Left cardiac atrium (tissue), 4 donors: ENCODE measurements at places on chromosomes 12 and 14. TPM values are rescaled to one million over a fixed set of nuclear protein-coding genes. Genes with fewer than 3 reads are reported as not detected.

DNA sequence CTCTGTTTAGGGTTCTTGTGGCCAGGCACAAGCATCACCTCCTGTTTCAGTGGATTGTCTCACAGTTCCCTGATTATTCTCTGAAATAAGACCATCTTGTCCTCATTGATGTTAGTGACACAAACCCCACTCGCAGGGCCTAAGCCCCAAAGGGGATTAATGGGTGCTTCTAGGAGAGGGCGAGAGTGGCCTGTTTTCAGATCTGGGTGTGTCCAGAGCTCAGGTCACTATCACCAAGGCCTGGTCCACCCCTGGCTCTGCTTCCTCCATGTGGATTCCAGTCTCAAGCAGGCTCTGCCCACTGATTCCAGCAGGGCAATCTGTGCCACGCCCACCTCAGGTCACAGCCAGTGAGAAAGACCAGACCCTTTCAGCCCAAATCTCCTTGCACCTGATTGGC is 361.9 kb downstream of the ADGRD1 start:
- DNase-seq = no peak

DNA sequence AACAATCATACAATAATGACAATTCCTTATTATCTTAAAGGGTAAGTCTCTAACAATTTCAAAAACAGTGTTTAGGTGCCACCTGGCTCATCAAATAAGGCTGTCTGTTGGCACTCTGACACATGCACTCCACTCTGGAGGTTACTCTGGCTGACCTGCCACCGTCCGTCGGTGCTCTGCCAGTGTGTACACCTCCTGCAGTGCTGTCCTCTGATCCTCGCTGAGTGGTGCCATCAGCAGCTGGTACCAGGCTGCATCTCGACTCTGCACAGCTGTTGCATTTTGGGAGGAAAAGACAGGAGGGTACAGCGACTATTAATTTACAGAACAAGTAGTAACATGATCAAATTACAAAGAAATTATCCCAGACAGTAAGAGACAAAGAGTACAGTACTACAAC is 63.9 kb downstream of the IPO8 start:
- peak; percentile 26 for DNase-seq

DNA sequence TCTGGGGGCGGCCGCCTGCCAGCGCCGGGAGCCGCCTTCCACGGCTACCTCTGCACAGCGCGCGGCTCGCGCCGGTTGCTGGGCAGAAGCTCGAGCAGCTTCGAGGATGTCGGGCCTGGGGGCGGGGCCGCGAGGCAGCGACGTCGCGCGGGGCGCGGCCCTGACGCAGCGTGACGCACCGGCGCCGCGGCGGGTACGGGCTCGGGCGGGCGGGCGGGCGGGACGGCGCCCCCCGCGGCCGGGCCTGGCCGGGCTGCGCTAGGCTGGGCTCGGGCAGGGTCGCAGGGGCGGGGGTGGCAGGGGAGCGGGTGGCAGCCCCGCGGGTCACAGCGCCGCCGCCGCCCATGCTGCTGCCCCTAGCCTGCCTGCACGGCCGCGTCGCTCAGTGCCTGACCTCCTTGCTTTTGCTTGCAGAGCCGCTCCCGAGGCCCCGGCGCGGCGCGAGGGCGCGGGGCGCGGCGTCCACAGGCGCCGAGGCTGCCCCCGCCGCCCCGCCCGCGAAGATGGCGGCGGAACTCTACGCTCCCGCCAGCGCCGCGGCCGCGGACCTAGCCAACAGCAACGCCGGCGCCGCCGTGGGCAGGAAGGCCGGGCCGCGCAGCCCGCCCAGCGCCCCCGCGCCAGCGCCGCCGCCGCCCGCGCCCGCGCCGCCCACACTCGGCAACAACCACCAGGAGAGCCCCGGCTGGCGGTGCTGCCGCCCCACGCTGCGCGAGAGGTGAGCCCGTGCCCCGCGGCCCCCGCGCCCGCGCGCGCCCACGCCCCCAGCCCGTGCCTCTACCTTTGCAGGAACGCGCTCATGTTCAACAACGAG is at the start of gene BTBD6:
Gene BTBD6 (plus strand): TSS at position 166 of the 814 bp plus-strand sequence. CDS start 179 bp downstream, at position 345.
- DNase-seq = peak; percentile 91

- DNase-seq = no peak
Observed at GRCh38 chr14:71932229-71932981, at the start of gene RGS6. TSS of gene RGS6 (plus strand) at chr14:71932429.

GRCh38 chr14:99378782-99379214 is 101.9 kb downstream of the SETD3 start:
- no peak for DNase-seq

GRCh38 chr12:102652645-102653313 is 172.4 kb upstream of the IGF1 start:
- no peak for DNase-seq

DNA sequence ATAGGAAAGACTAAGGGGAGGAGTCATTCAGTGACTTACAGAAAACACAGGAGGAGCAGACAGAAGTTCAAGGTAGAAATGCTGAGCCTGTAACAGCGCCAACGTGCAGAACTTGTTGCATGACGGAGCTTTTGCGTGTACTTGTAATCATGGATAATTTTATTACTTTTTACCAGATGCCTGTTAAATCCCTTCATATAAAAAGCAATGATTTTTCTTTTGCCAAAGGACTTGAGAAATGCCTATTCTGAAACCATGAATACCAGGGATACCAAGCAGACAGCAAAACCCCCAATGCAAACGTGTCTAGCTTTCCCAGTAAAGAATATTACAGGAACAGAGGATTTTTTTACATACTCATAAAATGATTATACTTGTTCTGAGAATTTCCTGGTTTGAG is 163.6 kb upstream of the GSC start:
- DNase-seq = no peak

- DNase-seq = no peak
Observed at GRCh38 chr14:76924371-76925096, 98.3 kb downstream of the LRRC74A start.

- peak; percentile 54 for DNase-seq
Observed at GRCh38 chr12:57521525-57522010, 1.1 kb upstream of the MBD6 start.

DNA sequence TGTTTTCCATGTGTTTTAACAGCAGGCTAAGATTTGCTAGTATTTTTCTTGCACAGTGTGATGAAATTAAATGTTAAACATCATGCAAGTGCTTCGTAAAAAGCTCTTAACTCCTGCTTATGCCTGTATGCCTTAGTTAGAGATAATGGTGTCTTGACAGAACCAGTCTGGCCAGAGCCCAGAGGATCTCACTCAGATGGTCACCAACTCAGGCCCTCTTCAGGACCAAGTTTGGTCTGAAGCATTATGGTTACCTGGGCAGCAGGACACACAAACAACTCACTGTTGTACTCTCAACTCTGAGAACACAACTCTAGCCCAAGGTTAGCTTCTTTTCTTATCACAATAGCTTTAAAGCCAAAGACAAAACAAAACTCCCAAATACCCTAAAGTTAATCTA is 115.4 kb downstream of the KIF21A start:
- DNase-seq = no peak

DNA sequence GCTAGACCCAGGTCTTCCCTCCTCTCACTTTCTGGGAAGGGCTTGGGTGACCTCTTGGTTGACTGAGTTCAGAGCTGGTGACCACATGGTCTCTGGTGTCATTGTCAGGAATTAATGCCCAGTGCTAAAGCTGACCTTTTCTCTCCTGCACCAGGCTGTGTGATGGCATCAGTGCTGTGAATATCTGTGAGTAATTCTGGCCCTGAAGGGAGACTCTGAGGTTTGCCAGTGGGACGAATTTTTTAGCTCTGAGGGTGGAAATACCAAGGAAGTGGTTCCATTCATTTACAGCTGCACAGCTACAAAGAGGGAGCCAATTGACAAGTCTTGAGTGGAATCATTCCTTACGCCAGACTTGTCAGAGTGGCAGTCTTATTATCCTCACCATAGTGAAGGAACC is 6.2 kb upstream of the KRT86 start:
- DNase-seq = no peak

The OR4K1 gene
- not detected for total RNA-seq

GRCh38 chr14:91126761-91127160 is 12.9 kb downstream of the DGLUCY start:
- no peak for DNase-seq

DNA sequence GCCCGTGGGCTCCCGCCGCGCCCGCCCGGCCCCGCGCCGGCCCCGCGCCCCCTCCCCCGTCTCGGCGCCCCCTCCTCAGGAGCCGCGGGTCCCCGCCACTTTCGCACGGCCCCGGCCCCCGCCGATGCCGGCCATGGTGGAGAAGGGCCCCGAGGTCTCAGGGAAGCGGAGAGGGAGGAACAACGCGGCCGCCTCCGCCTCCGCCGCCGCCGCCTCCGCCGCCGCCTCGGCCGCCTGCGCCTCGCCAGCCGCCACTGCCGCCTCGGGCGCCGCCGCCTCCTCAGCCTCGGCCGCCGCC is 263 bp downstream of the RCOR1 start:
- DNase-seq = no peak

DNA sequence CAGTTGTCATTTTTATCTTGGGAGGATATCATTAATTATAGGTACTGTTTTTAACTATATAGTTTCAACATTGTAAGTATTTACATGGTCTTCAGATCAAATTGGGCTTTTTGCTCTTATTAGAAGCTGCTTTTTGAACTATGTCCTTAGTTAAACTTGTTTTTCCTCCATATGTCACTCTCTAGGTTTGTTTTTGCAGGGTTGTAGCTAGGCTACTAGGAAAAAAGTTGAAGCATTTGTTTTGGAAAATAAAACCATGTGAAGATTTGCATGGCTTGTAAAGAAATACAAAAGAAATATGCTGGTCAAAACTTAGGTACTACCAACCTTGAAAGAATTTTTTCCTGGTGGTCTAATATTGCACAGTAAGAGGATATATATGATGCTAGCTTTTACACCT is 3.4 kb downstream of the ARID2 start:
- no peak for DNase-seq

The CLEC1B gene
- not detected for total RNA-seq

GRCh38 chr12:115233891-115234543 is 550.0 kb upstream of the TBX3 start:
- no peak for DNase-seq

- no peak for DNase-seq
Observed at GRCh38 chr14:59816941-59817340, 53.6 kb downstream of the RTN1 start.

DNA sequence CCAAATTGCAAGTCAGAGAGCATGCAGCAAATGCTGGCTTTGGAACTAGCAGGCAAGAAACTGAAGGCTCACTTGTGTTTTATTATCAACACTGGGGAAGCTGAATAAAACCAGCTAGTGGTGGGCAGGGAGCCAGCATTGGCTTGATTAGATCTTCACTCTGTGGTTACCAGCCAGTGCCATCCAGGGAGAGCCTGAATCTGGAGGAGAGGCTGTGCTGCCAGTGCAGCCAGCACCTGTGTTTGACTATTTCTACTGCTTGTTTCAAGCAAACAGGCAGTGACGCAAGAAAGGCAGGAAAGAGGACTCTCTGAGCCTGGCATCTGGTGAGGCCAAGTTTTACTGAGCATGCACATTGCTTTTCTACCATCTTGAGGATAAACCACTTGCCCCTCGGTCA is 247.0 kb downstream of the PHLDA1 start:
- peak; percentile 26 for DNase-seq

The AREL1 gene
- 18.4 TPM for total RNA-seq

The LRFN5 gene
- 0.79 TPM for total RNA-seq

The ABCC9 gene
- total RNA-seq = 46.7 TPM

DNA sequence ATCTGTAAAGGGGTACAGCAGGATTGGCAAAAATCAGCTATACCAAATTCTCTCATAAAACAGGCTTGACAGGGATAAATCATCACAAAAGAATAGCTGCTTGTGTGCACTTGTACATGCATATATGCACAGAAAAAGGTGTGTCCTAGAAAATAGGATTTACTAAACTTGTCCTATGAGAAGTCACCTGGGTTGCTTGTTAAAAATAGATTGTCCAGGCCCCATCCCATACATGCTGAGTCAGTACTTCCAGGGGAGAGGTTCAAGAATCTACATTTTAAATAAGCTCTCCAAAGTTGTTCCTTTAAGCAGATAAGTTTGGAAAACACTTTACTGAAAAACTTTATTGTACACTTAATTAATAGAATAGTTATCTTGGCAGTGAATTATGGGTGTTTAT is 123.1 kb downstream of the ANO6 start:
- DNase-seq = no peak

GRCh38 chr12:176321-177181 is 37.4 kb downstream of the SLC6A12 start:
- no peak for DNase-seq

The VPS29 gene
- total RNA-seq = 92.0 TPM

GRCh38 chr14:95703805-95704204 is 10.1 kb downstream of the TCL1A start:
- DNase-seq = no peak

The CELA1 gene
- not detected for total RNA-seq

GRCh38 chr12:2032506-2032905 is 20.3 kb upstream of the CACNA1C start:
- DNase-seq = no peak

GRCh38 chr14:22252686-22253085 is 336.3 kb downstream of the DAD1 start:
- DNase-seq = no peak

GRCh38 chr12:95967301-95967700 is 24.2 kb downstream of the AMDHD1 start:
- no peak for DNase-seq

DNA sequence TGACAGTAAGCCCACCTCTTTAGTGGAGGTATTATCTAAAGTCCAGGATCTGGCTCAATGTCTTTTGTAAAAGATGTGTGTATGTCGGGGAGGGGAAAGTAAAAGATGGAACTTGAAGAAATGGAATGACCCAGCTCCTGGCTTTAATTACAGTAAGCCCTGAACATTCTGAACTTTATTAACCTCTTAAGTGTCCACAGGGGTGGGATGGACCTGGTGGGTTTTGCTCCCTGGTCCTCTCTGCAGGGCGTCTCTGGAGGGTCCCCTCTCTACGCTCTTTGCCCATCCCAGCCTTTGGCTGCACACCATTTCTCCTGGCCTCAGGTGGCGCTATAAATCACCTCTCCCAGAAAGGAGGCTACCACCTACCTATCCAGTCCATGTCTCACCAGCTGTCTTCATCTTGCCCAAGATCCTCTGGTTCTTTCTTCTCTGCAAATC is 3.7 kb upstream of the CISTR start:
- no peak for DNase-seq

GRCh38 chr12:111441107-111441928 is 35.6 kb downstream of the SH2B3 start:
- no peak for DNase-seq

- no peak for DNase-seq
Observed at GRCh38 chr12:52644078-52644415, 8.0 kb downstream of the KRT2 start.

GRCh38 chr14:95660651-95661515 is 25.3 kb upstream of the TCL1B start:
- no peak for DNase-seq

- DNase-seq = no peak
Observed at GRCh38 chr12:71649401-71649800, 14.2 kb downstream of the ZFC3H1 start.

- DNase-seq = no peak
Observed at GRCh38 chr12:46832130-46832704, 6.4 kb upstream of the SLC38A4 start.

The GPR162 gene
- total RNA-seq = 8.4 TPM

GRCh38 chr14:33956640-33957039 is 5.8 kb upstream of the EGLN3 start:
- DNase-seq = no peak

The IFNG gene
- total RNA-seq = not detected
